ENCODE measurements at places on chromosomes 4 and X. TPM values are rescaled to one million over a fixed set of nuclear protein-coding genes. Genes with fewer than 3 reads are reported as not detected.

DNA sequence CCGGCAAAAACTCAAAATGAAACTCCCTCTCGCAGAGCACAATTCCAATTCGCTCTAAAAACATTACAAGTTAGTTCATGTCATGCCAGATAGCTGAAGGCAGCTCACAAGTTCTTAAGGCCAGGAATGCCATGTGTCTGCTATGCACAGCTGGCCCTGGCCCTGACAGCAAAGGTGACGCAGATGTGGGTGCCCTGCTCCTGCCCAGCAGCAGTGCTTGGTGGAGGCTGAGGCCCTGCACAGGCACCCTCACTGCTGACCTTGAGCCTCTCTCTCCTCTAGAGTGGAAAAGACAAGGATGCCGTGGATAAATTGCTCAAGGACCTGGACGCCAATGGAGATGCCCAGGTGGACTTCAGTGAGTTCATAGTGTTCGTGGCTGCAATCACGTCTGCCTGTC, 2.9 kb downstream of the S100P start:
- no peak for DNase-seq

DNA sequence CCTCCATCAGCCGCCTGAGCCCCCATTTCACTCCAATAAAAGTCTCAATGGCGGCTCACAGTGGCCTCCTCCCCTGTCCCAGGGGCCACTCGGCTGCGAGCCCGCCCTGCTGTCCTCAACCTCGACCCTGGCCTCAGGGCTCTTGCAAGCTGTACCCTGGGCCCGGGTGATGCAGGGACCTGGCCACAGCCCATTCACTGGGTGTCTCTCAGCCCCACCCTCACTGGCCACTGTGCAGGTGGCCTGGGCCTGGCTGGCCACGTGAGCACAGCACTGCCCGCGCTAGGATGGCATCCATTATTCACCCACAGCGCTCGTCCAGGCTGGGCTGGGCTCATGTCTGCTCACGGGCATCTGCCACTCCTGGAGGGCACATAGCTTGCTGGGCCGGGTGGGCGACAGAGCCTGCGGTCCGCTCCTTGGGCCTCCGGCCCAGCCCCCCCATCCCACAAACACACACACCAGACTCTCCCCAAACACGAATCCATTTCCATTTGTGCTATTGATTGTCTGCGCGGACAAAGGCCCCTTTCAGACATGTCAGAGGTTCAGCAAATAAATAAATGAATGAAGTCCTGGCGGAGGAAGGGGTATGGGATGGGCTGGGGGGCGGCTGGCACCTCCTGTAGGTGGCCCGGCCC, 16.5 kb upstream of the FGFR3 start:
- no peak for DNase-seq

GRCh38 chr4:159390648-159391047, 287.8 kb downstream of the RAPGEF2 start:
- no peak for DNase-seq

DNA sequence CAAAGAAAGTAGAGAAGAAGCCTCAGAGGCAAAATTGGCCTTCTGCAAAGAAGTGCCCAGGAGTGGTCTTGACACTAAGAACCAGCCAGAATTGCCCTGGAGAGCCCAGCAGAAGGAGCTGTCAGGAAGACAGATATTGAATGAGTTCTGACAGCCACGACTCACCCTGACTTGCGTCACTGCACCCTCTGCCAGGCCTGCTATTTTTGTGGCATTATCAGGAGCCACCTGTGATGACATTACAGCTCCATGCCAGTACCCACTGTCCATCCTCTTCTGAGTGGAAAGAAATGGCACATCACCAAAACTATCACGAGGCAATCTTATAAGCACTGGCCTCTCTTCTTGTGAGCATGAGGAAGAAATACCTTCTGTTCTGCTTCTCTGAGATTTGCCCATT, 67.7 kb downstream of the SMIM20 start:
- no peak for DNase-seq

- no peak for DNase-seq
Measured at GRCh38 chr4:70734168-70734954, 12.6 kb downstream of the RUFY3 start.

DNA sequence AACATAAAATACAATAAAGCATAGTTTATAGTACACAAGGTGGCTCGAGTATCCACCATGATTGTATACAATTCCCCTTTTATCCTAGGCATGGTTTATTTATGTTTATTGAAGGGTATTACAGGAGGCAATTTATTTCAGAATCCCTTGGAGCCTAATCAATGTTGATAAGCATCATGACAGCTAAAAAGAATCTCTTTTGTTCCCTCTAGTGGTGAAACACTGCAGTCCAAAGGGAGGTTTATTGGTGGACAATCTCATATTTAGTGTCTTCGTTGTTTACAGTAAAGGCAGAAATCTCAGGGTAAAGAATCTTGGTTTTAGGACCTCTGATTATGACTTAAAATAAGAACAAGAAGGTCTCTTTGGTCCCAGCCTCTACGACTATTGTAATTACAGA, 1712.5 kb downstream of the C4orf33 start:
- DNase-seq = no peak

GRCh38 chr4:73451404-73451803, 15.4 kb downstream of the AFP start:
- DNase-seq = no peak

GPR50 gene
- not detected for polyA plus RNA-seq

UGT2B17 gene
- not detected for polyA plus RNA-seq

SLC6A14 gene
- not detected for polyA plus RNA-seq

USP17L21 gene
- polyA plus RNA-seq = not detected

ZCCHC13 gene
- not detected for polyA plus RNA-seq

COL4A6 gene
- polyA plus RNA-seq = 4.1 TPM

CT83 gene
- polyA plus RNA-seq = not detected

TLL1 gene
- 0.28 TPM for polyA plus RNA-seq

ZNF732 gene
- polyA plus RNA-seq = not detected

NEUROG2 gene
- polyA plus RNA-seq = not detected

DIPK2B gene
- polyA plus RNA-seq = 4.6 TPM

SMIM9 gene
- not detected for polyA plus RNA-seq
